ENCODE measurements at places on chromosomes 4 and X.

- no peak for DNase-seq
These were observed 37.0 kb downstream of the NOP14 start for GRCh38 chr4:2925931-2926860.

GRCh38 chr4:8922481-8922880, 50.8 kb upstream of the HMX1 start:
- no peak for DNase-seq

GRCh38 chrX:144335402-144335801, 451.5 kb downstream of the UBE2NL start:
- no peak for DNase-seq

- DNase-seq: no peak
These were observed 15.7 kb downstream of the LGI2 start for GRCh38 chr4:25015012-25015411.

DNA sequence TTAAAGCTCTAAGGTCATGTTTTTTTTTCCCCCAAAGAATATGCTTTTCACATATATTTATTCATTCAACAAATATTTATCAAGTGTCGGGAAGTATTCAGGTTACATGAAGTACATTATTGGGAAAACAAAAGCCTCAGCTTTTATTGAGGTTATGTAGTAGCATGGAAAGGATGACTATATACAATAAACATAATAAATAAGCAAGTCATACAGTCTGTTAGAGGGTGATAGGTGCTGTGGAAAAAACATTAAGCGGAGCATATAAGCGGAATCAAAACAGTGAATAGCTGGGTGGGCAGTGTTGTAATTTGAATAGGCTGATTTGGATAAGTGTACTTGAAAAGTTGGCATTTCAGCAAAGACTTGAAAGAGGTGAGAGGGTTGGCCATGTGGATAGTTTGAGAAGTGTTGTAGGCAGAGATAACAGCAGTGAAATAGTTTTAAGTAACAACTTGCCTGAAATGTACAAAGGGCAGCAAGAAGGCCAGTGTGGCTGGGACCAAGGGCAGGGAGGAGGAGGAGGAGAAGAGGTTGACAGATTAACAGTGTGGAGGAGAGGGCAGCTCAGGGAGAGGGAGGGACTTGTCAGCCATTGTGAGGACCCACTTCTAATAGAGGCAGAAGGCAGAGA, 558.7 kb downstream of the SPRY1 start:
- DNase-seq: no peak

DNA sequence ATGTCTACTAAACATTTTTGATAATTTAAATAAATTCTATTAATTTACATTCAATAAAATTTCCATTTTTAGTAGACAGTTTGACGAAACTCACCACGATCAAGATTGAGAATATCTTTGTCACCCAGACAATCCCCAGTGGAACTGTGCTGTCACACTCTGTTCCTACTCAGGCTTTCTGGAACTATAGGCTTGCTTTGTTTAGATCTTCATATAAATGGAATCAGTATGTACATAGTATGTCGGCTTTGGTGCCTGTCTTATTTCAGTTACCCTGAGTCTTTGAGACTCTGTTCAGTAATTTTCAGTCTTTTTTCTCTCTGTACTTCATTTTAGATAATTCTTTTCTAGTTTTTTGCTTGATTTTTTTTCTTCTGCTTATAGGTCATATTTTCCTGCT, 163.5 kb upstream of the EMCN start:
- no peak for DNase-seq

DNA sequence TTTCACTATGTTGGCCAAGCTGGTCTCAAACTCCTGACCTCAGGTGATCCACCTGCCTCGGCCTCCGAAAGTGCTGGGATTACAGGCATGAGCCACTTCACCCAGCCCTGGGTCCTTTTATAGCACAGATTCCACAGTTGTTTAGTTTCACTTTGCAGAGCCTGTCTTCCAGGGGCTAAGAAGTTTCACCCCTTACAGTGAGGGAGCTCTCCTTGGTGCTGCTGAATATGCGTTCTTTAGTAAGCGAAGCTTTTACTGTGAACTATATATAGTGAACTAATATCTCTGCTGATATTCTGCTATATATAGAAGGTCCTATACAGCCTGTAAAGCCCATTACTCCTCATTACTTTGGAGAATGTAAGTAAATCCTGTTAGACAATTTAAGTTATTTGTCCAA, 4.2 kb downstream of the TCEAL6 start:
- no peak for DNase-seq

All from fibroblast of upper back skin (primary cell).